Uterus (tissue), 4 donors: ENCODE measurements at places on chromosomes 7 and 10.

DNA sequence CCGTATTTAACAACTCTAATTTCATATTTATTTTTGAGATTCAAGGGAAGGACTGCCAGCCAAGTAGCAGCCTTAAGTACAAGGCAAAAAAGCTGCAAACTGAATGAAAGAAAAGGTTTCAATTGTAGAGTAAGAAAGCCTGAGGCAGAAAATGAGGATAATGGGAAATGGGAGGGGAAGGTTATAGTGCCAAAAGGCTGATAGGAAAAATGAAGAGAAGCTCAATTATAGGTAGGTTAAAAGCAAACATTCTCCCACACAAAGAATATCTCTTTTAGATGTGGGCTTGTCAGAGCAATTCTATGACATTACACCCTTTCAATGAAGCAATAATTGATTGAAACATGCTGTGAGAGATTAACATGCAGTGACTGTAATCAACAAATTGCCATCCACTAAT lies 175.3 kb downstream of the RAPGEF5 start:
- no peak overlapping the region for H3K4me3 ChIP-seq
- DNase-seq: no peak
- H3K27ac ChIP-seq: no peak overlapping the region
- H3K36me3 ChIP-seq: no peaks in the 10 kb centered on the region
- H3K27me3 ChIP-seq: no peaks in the 10 kb centered on the region

GRCh38 chr7:103889451-103889850 lies 100.0 kb downstream of the RELN start:
- no peak overlapping the region for H3K4me3 ChIP-seq
- no peaks in the 10 kb centered on the region for H3K36me3 ChIP-seq
- H3K27ac ChIP-seq: no peak overlapping the region
- no peak for DNase-seq

DNA sequence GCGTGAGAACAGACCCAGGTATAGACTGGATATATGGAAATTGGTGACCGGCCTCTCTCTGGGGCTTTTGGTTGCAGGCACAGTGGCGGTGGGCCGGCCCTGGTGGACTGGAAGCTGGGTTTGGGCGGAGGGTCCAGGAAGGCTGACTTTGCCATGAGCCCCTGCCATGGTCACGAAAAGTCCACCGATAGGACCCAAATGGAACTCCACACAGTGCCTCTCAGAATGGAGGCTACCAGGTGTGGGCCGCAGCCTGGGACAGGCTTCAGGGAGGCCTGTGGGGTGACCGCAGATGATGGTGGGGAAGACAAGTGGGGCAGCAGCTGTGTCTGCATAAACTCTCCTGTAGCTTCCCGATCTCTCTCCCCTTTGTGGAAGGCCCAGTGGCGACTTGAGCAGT lies 123.2 kb downstream of the DNAJB6 start:
- no peaks in the 10 kb centered on the region for H3K36me3 ChIP-seq
- H3K27ac ChIP-seq: no peak overlapping the region
- H3K27me3 ChIP-seq: no peaks in the 10 kb centered on the region
- no peaks in the 10 kb centered on the region for H3K4me1 ChIP-seq

DNA sequence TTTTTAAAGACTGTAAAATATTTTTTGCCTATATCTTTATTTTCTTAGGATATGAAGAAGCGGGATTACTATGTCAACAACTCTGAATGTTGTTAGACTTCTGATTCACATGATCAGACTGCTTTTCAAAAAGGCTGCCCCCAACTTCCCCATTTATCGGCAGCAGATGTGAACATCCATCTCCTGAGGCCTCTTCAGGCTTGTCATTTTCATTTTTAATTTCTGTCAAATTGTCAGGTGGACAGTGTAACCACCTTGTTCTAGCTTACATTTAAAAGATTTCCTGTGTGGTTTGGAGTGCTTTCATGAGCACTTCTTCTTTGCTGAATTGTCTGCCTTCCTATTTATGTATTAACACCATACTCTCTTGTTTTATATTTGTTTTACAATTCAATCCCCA lies 78.8 kb upstream of the GSDME start:
- DNase-seq: no peak
- no peaks in the 10 kb centered on the region for H3K27me3 ChIP-seq
- H3K4me1 ChIP-seq: no peaks in the 10 kb centered on the region

GRCh38 chr7:921581-922333 lies 32.7 kb downstream of the ADAP1 start:
- peak; percentile 12 for DNase-seq
- H3K27ac ChIP-seq: no peak overlapping the region
- H3K36me3 ChIP-seq: no peaks in the 10 kb centered on the region
- H3K27me3 ChIP-seq: no peaks in the 10 kb centered on the region
- H3K4me3 ChIP-seq: no peak overlapping the region
- H3K4me1 ChIP-seq: peaks cover 5% of the 10 kb centered on the region

GRCh38 chr7:37117292-37117691 lies 331.4 kb downstream of the ELMO1 start:
- no peak overlapping the region for H3K27ac ChIP-seq
- no peak overlapping the region for H3K4me3 ChIP-seq
- DNase-seq: no peak
- no peaks in the 10 kb centered on the region for H3K27me3 ChIP-seq

- no peak overlapping the region for H3K4me3 ChIP-seq
- H3K27ac ChIP-seq: peak overlapping the region; percentile 81
Measured at GRCh38 chr7:27677912-27678612, 15.4 kb upstream of the HIBADH start.

GRCh38 chr10:114709984-114710383 lies 51.9 kb upstream of the ABLIM1 start:
- H3K36me3 ChIP-seq: no peaks in the 10 kb centered on the region
- H3K27ac ChIP-seq: no peak overlapping the region
- DNase-seq: no peak
- H3K4me1 ChIP-seq: peaks cover 4% of the 10 kb centered on the region
- H3K4me3 ChIP-seq: no peak overlapping the region
- no peaks in the 10 kb centered on the region for H3K27me3 ChIP-seq
